ENCODE measurements at places on chromosomes 13 and 19. TPM values are rescaled to one million over a fixed set of nuclear protein-coding genes. Genes with fewer than 3 reads are reported as not detected.

NALCN gene
- total RNA-seq: not detected

CNOT3 gene
- total RNA-seq: 90.8 TPM

CATSPERD gene
- not detected for total RNA-seq

ZNF723 gene
- not detected for total RNA-seq

VSTM1 gene
- total RNA-seq: not detected

SH2D3A gene
- 27.8 TPM for total RNA-seq

ACP7 gene
- total RNA-seq: 0.20 TPM

KLHL1 gene
- total RNA-seq: not detected

C19orf38 gene
- total RNA-seq: 0.99 TPM

ZNF91 gene
- 25.1 TPM for total RNA-seq

YJEFN3 gene
- 10.6 TPM for total RNA-seq

SMIM44 gene
- total RNA-seq: not detected

NLRP9 gene
- total RNA-seq: not detected

FOXA3 gene
- total RNA-seq: 0.46 TPM

ZNF418 gene
- 1.8 TPM for total RNA-seq

FXYD1 gene
- 0.95 TPM for total RNA-seq

- DNase-seq: peak; percentile 44
Observed at GRCh38 chr13:32426990-32427851, 709 bp downstream of the N4BP2L1 start.

- DNase-seq: no peak
Observed at GRCh38 chr19:41937525-41938468, 9.5 kb upstream of the ERFL start.

DNA sequence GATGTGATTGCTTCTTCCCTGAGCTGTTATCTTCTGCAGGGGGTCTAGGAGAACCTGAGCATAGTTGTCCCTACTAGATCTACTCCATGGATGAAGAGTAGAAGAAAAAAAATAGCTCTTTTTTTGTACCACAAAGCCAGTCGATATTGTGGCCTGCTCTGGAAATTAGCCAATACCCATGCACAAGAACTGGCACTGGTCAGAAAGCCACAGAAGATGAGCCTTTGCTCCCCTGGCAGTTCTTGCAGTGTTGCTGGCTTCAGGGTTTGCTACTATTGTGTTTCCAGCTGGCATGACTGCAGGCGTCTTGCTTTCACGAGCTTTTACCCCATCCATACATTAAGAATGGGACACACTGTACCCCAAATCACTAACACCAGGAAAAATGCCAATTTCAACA lies 547.7 kb upstream of the KLF12 start:
- DNase-seq: no peak

GRCh38 chr19:56601375-56601774 lies 6.3 kb downstream of the ZNF71 start:
- DNase-seq: no peak

- DNase-seq: no peak
Observed at GRCh38 chr13:40622761-40623160, 43.7 kb downstream of the FOXO1 start.

- no peak for DNase-seq
Observed at GRCh38 chr13:67735651-67736050, 505.5 kb upstream of the PCDH9 start.

DNA sequence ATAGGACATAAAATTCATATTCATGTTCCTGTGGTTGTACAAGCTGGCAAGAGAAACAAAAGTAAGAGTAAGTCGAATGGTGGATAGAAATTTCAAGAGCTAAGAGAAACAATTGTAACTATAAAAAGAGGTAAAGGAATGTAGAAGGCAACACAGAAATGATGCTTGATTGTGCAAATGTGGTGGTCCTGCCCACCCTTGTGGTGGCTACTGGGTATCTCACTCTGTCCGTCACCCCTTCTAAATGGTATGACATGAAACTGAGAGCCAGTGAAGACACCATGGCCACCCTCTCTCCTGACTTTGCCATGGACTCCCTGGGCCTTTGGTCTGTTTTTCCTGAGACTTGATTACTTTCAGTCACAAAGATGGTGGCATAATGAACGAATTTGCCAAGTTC lies 925.9 kb upstream of the SLITRK6 start:
- no peak for DNase-seq

DNA sequence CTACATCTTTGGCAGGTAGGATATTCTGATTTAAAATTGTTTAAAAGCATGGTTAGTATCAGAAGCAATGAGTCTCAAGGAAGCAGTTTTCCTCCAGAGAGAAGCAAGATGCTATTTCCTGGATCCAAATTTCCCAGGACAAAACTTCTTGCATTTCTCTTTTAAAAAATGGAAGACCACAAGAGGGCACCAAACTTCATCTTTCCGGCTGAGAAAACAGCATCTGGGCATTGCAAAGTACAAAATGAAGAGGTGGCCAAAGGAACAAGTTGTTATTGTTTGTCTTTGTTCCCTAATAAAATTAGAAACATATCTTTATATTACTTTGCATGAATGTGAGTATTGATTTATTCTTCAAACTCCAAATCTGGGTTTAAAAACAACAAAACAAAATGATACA lies 60.0 kb upstream of the LRCH1 start:
- DNase-seq: no peak

- DNase-seq: no peak
Observed at GRCh38 chr13:105219651-105220050, 1315.8 kb downstream of the EFNB2 start.

GRCh38 chr19:55855160-55855559 lies 18.8 kb downstream of the NLRP4 start:
- no peak for DNase-seq

DNA sequence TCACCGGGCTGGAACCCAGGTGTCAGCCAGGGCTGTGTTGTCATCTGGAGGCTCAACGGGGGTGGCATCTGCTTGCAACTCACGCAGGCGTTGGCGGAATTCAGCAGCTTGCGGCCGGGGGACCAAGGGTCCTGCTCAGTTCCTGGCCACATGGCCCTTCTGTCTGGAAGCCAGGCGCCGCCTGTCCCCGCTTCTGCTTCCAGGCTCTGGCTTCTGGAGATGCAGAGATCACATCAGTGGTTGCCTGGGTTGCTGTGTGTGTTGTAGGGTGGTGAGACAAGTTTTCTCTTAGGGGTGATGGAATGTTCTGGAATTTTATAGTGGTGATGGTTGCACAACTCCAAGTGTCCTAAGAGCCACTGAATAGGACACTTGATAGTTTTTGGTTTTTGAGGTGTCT lies 5.0 kb downstream of the ADAT3 start:
- no peak for DNase-seq

DNA sequence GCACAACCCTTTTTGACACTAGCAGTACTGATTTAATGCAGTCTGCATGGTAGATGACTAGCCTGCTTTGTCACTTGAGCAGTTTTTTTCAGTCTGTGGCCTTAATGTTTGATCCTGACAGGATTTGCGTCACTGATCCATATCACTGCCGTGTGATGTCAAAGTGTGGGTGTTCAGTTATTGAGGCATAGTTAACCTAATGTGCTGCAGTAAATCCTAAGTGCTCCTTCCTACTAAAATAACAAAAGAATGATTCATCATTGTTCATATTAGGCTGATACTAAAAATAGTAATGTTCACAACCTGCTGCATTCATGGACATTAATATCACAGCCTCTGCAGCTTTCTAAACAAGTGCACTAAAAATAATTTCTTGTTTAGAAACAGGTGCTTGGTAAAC lies 121.9 kb upstream of the MLNR start:
- no peak for DNase-seq

GRCh38 chr13:79447141-79447540 lies 33.8 kb upstream of the NDFIP2 start:
- no peak for DNase-seq

DNA sequence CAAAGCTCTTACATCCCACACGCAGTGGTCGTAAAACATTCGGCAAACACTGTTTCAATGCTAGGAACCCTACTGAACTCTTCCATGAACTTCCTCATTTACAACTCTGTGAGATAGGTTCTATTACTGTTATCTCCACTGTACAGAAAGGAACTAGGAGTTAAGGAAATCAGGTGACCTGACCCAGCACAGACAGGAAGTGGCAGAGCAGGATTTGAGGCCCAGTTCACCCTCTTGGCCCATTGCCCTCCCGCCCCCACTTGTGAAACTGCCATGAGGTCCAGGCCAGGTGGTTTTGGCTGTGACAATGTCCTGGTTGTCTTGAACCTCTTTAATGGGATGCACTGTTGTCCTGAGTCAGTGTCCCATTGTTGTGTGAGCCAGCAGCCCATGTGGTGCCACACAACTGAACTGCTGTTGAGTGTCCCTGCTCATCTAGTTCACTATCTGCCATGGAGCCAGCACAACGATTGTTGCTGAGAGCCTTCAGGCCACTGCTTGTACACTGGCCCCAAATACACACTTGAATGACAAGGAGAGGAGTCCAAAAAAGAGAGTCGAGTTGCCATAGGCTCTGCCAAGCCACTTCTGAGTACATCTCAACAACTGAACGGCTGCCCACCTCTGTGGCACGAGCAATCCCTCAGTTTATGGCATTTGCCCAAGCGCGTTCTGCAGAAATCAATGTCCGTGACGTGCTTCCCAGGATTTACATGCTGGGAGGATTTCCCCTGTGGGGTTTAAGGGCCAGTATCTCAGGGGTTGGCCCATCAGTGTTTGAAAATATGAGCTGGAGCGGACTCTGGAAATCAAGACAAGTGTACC lies 484.6 kb downstream of the TSHZ3 start:
- no peak for DNase-seq

DNA sequence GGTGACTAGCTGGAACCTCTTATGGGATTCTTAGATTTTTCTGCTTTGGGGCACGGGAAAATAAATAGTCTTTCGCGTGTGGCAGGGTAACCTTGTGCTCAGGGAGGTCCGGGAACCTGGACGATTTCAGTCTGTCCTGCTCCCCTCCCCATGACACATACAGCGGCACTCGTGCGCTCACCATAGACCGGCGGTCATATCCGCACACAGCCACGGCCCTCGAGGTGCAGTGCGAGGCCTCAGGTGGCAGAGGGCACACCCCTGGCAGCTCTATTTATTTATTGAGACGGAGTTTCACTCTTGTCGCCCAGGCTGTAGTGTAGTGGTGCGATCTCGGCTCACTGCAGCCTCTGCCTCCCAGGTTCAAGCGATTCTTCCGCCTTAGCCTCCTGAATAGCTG lies 3.0 kb downstream of the ONECUT3 start:
- DNase-seq: no peak

GRCh38 chr13:48504606-48505005 lies 28.3 kb downstream of the RCBTB2 start:
- DNase-seq: no peak

DNA sequence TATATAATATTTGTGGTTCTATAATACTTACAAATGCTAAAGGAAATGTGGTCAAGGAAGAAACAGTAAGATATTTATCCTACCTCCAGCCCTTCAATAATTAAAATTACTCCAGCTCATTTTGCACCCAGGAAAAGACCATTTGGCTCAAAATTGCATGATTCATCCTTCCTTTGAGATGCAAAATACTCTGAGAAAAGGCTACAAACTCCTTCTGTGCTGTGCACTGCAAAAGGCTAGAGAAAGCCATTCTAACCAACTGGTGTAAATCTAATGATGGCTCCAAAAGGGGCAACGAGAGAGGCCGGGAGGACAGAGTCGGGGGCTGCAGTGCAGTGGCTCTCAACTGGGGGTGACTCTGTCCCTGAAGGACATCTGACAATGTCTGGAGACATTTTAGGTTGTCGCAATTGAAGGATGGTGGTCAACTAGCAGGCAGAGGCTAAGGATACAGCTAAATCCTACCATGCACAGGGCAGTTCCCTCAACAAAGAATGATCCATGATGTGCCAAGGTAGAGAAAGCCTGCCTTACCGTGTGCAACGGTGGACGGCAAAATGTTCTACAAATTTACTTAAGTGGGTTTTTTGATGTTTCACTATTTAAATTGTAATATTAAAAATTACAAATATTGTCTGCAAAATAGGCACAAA lies 32.6 kb downstream of the SLC7A1 start:
- DNase-seq: no peak

DNA sequence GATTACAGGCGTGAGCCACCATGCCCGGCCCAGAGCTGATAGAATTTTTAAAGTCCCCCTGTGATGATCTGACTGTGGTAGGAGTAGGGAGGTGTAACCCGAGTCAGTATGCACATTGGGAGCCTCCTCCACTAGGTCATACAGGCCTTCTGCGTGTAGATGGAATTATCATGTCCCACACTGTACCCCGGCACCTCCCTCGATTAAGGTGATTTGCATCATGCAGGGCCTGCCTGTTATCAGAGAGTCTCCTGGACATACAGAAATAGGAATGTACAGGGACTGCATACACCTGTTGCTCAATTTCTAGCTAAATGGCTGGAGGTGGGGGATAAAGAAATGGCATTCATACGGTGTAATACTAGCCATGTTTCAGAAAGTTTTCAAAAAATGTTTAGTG lies 922 bp upstream of the ERVK3-1 start:
- DNase-seq: no peak

DNA sequence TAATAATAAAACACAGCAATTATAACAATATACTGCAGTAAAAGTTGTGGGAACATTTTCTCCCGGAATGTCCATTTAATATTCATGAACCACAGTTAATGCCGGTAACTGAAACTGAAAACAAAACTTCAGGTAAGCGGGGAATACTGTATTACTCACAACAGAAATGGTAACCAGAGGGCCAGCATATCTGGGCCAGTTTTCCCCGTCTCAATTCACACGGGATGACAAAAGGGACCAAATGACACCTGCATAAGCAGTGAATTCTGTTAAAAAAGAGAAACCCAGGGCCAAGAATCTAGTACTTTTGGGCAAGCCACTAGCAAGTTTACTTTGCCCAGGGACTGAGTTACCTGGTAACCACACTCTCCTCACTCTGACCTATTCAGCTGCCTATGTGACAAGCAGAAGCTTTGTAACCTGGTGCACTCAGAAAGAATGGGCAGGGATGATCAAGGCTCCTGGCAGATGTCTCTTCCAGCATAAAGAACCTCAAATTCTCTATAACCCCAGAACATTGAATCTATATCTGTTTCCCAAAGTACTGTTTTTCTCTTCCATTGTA lies 1171.2 kb downstream of the DIAPH3 start:
- DNase-seq: no peak

DNA sequence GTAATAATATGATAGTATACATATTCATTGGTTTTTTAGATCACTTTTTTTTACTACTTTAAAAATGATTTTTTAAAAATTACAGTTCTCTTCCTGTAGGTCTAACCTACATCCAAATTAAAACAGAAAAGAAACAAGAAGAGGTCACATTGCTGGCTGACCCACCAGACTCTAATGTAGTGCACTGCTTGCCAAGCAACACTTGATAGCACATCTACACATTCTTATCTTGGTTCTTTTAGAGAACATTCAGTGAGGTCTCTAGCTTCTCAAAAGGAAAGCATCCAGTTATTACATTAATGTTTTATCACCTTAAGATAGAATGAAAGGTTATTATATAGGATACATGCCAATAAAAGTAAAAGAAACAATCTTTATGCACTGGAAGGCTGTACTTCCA lies 35.6 kb downstream of the NDFIP2 start:
- no peak for DNase-seq

GRCh38 chr19:49672131-49672919 lies 4.7 kb upstream of the PRMT1 start:
- DNase-seq: peak; percentile 77

- DNase-seq: no peak
Observed at GRCh38 chr13:84430015-84430414, 547.7 kb upstream of the SLITRK1 start.
